ENCODE measurements at places on chromosomes 4 and X.

- peak; percentile 76 for DNase-seq
Observed at GRCh38 chrX:114800719-114801118, 216.7 kb downstream of the IL13RA2 start.

GRCh38 chr4:4339504-4340085 lies 47.3 kb upstream of the NSG1 start:
- peak; percentile 79 for DNase-seq

DNA sequence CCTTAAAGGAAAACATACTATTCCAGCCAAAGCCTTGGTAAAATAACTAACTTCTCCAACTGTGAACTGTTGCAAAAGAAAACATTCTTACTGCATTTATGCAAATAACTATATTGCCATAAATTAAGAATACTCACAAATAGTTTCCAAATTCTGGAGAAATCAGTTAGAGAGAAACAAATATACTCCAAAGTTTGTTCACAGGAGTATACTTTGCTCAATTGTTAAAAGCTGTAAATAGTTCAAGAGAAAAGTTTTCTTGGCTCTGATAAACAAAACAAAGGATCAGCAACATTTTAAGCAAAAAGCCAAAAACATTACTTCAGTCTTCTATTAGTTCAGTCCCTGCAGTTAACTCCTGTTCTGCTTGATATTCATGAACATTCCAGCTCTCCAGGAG lies 83.0 kb downstream of the EIF4E start:
- no peak for DNase-seq

DNA sequence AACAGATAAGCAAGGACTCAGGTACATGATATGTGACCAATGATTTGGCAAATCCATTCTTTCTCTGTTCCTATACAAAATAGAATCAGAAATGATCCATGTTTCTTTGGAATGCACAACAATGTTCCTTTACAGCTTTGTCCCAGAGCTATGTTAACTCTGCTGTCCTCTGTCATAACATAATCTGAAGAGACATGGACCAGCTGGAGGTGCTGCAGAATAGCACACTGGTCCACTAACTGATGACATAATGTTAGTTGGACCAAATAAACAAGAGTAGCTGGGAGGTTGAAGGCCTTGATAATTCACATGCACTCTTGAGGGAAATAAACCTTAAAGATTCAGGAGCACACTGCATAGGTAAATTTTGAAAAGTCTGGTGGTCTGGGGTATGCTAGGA lies 23.0 kb upstream of the DHX15 start:
- peak; percentile 16 for DNase-seq

GRCh38 chr4:111959222-111959621 lies 186.0 kb upstream of the FAM241A start:
- peak; percentile 66 for DNase-seq

- peak; percentile 24 for DNase-seq
Observed at GRCh38 chrX:45619290-45619689, 418.6 kb upstream of the DIPK2B start.

DNA sequence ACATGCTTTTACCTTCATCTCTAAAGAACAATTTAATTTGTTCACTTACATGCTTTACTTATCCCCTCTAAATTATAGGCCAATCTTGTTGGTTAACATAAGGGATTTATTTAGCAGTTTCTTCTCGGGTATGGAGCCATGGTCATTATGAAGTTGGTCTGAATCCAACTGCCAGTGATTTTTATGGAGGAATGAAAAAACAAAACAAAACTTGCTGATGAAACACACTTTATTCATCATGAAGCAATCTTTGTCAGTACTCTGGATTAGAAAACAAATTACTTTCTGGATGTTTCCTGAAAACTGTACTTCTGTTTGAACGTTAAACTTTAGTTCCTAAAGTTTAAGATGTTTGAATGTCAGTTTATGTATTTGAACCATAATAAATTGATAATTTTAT lies 715.8 kb downstream of the KLHL13 start:
- no peak for DNase-seq

DNA sequence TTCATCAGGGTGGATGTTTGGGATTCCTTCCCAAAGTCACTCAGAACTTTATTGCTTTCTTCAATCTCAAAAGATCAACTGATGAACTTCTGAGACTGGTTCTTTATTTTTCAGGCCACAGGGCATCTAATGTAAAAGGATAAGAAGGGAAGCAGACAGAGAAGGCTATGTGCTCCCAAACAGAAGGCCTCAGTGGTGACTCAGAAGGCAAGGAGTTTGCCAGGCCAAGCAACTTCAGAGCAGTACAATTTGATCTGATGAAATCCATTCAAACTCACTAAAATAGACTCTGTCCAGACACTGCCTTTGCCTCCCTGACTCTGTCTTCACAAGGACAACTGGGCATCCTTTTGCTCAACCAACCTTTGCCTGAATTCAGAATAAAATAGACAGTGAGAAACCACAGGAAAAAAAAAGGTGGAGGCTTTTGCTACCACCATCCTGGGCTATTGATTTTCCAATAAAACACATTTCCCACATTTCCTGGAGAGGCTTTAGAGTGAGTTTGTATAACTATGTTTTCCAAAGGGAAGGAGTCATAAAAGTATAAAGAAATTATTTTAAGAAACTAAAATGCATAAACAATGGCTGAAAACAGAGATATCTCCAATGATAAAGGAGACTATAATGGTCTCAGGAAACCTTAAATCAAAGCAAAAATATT lies 55.2 kb downstream of the ARHGEF6 start:
- DNase-seq, result peak; percentile 65

DNA sequence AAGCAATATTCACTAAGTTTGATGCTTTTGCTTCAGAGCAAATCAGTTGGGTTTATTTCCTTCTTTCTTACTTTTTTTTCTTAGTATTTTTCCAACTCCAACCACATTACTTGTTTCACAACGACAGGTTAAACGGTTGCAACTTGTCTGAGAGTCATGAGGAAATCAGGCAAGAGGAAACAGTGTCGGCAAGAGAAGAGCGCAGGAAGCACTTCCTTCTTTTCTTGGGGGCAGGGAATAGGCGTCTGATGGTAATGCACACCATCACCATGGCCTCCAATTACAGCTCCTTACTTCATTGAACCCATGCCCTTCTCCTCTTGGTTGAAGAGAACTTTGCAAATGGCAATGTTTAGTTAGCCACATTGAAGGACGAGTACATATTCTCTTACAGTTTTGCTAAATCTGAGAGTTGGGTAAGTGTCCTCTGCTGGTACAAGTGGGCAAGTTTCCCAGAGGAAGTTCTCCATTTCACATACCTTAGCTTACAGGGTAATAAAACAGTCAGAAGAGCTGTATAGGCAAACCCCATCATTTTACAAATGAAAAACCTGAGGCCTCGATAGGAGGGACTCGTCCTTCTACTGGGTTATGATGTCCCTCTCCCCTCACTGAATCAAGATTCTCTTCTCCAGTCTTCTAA lies 8.3 kb upstream of the CXCL8 start:
- peak; percentile 32 for DNase-seq

DNA sequence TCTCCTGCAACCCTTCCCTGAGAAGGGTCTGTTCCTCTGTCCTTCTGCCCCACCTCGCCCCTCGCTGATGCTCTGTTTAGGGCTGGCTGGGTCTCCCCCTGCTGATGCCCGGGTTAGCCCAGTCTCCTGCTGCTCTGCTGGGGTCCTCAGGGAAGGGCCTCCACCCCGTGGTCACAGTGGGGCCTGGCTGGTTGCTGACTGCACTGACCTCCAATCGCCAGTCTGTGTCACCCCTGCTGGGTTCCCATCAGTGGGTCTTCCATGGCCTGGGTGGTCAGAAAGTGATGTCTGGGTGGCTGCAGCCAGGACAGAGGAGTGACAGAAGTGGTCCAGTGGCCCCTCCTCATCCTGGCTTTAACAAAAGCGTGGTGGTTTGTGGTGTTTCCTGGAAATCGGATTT lies 44.7 kb downstream of the EVC start:
- DNase-seq, result no peak

Measured in fibroblast of villous mesenchyme (primary cell).